HFF-Myc (cell line): ENCODE measurements at places on chromosomes 2 and 18.
A peak's percentile ranks its signal among the peaks of the same experiment; 100 is the strongest.

DNA sequence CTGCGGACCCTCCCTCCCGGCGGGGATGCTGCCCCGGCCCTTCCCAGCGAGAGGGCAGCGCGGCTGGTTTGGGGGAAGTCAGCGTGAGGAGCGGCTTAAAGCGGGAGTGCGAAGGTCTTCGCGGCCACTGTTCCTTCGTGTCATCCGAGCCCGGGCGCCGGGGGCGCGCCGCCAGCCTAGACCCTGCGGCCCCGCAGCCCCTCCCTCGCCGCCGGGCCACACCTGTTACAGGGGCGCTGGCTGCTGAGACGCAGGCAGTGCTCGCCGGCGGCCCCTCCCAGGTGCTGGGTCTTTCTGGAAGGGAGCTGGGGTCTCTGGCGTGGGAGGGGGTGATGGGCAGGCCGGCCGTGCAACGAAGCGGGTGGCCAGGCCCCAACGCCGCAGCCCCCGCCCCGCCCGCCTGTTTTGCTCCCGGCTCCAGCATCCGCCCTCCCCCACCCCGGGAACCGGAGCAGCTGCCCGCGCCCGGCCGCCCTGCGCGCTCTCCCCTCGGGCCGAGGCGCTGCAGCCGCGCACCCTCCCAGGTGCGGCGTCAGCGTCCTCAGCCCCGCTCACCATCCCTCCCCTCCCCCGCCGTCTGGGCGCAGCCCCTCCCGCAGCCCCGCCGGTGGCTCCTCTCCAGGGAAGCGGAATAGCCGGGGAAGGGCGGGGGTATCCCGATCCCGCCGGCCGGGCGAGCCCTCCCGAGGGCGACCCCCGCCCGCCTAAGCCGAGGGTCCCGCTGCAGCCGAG lies 727 bp downstream of the KIF1A start:
- no peak for DNase-seq

- no peak for DNase-seq
These were observed 18.9 kb upstream of the BAZ2B start for GRCh38 chr2:159635006-159635789.

GRCh38 chr2:21310493-21310892 lies 186.7 kb downstream of the TDRD15 start:
- no peak for DNase-seq

GRCh38 chr18:36756242-36756641 lies 72.6 kb downstream of the TPGS2 start:
- DNase-seq, result peak; percentile 63

GRCh38 chr2:36294316-36294721 lies 61.3 kb upstream of the CRIM1 start:
- DNase-seq, result no peak

- no peak for DNase-seq
These were observed 24.4 kb downstream of the SATB2 start for GRCh38 chr2:199433204-199433832.

GRCh38 chr2:144583741-144584453 lies 64.0 kb upstream of the ZEB2 start:
- no peak for DNase-seq

DNA sequence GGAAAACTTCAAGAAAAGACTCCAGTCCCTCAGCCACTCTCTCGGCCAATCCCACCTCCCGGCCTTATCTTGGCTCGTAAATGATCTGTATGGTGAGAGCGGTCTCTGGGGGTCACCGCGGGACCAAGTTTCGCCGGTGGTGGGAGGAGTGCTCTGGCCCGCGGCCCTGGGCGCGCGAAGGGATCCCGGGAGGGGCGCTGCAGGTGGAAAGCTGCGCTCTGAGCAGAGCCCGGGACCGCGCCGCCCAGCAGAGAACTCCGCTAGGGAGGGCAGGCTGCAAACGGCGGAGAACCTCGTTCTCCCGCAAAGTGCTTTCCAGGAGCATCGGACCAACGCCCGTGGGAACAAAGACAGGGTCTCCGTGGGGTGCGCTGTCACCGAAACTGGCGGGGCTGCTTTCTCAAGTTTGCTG lies 622 bp downstream of the LRP2 start:
- DNase-seq, result no peak

- no peak for DNase-seq
These were observed 194.9 kb downstream of the MCFD2 start for GRCh38 chr2:46720592-46721185.
